ENCODE measurements at places on chromosomes 16 and 17.

GRCh38 chr17:48429156-48429555 lies 858 bp downstream of the SKAP1 start:
- DNase-seq: no peak

GRCh38 chr17:75832164-75832651 lies 12.0 kb downstream of the UNC13D start:
- DNase-seq: no peak

GRCh38 chr17:37772982-37773381 lies 28.1 kb upstream of the HNF1B start:
- no peak for DNase-seq

DNA sequence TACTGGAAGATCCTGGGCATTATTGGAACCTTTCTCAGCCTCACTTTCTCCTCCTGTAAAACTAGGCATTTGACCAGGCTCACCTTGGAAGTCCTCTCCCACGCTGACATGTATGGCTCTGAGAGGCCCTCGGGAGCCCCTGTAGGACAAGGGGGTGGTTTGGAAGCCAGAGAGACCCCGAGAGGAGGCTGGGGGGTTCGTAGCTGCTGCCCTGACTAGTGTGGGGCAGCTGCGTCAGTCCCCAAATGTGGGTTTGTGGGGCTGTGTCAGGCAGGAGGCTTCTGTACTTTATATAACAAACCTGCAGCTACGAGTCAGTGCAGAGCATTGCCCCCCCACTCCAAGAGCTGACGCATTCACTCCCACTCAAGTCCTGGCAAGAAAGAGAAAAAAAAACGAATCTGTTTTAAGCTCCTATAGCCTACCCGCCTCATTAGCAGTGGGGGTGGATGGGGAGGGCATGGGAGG lies 1.8 kb downstream of the CX3CL1 start:
- no peak for DNase-seq

- no peak for DNase-seq
Measured at GRCh38 chr17:64061178-64061898, 40.9 kb upstream of the ICAM2 start.

GRCh38 chr17:49061524-49061943 lies 64.3 kb downstream of the IGF2BP1 start:
- DNase-seq: no peak

GRCh38 chr16:35339337-35339736 lies 1879.9 kb downstream of the TP53TG3F start:
- DNase-seq: no peak

- no peak for DNase-seq
Measured at GRCh38 chr16:1257561-1258224, 1.8 kb downstream of the TPSD1 start.

GRCh38 chr16:81005610-81006161 lies 999 bp downstream of the CMC2 start:
- no peak for DNase-seq

DNA sequence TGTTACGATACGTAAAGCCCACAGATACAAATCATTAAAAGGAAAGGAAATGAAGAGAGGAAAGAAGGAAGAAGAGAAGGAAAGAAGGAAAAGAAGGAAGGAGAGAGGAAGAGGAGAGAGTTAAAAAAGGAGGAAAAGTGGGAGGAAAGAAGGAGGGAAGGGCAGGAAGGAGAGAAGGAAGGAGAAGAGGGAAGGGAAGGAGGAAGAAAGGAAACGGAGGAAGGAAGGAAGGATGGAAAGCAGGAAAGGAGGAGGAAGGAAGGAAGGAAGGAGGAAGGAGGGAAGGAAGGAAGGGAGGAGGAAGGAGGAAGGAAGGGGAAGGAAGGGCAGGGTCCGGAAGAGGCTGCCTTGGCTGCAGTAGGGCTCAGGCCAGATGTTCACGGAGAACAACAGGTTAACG lies 95.2 kb downstream of the ENGASE start:
- no peak for DNase-seq

GRCh38 chr16:64858076-64858475 lies 263.8 kb downstream of the CDH11 start:
- no peak for DNase-seq

- no peak for DNase-seq
Measured at GRCh38 chr17:36501963-36502362, 15.5 kb downstream of the ZNHIT3 start.

- peak; percentile 14 for DNase-seq
Measured at GRCh38 chr16:70158261-70158939, 15.2 kb upstream of the CLEC18C start.

GRCh38 chr17:75872434-75873351 lies 5.7 kb downstream of the TRIM47 start:
- DNase-seq: no peak

DNA sequence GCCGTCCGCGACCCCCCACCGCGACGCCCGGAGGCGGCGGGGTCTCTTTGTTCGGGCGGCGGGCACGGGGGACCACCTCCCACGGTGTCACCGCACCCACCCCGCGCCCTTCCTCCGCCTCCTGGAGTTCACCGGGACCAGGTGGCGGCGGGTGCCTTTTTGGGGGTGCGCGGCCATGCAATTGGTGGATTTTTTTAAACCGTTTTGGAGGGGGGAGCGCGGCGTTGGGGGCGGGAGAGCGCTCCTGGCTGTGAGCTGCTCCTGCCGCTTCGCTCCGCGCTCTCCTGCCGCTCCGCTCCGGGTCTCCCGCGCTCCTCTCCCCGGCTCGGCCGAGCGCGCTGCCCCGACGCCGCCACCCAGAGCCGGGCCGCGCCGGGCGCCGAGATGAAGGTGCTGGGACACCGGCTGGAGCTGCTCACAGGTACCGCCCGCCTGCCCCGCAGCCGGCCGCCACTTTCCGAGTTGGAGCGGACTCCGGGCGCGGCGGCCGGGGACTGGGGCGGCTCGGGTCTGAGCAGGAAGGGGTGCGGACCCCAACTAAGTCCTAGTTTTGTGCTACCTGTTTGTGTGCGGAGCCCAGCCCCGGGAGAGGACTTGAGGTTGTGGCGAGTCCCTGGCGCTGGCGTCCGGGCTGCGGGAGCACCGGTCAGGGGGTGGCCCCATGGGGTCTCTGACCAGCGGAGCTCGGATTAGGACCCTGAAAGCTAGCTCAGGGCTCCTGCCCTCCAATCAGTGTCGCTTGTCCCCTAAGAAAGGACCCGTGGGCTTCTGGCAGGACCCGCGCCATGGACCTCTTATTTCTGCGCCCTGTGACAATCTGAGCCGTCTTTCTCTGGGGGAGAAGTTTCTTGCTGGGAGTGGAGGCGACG lies 35.7 kb upstream of the NDRG4 start:
- no peak for DNase-seq

DNA sequence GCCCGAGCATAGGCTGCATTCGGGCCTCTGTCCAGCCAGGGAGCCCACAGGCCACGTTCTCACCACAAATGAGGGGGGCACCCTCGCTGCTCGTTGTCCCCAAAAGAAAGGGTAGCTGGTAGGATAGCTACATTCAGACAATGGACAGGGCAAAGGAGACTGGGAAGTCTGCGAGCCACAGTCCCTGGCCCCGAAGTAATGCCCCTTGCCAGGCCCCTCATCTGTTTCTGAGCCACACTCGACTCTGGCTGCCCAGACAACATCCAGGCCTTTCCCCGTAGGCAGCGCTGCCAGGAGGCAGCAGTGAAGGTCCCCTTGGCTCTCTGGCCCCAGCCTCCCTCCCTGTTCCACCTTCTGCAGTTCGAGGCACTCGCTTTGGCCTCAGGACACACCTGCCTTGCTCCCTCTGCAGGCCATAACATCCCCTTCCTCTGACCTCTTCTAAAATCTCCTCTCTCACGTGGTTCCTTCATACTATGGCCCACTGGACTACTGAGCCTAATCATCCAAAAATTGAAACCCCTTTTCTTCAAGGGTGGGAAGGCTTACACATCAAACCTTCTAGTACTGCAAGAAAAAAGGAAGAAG lies 12.2 kb downstream of the AIPL1 start:
- no peak for DNase-seq

DNA sequence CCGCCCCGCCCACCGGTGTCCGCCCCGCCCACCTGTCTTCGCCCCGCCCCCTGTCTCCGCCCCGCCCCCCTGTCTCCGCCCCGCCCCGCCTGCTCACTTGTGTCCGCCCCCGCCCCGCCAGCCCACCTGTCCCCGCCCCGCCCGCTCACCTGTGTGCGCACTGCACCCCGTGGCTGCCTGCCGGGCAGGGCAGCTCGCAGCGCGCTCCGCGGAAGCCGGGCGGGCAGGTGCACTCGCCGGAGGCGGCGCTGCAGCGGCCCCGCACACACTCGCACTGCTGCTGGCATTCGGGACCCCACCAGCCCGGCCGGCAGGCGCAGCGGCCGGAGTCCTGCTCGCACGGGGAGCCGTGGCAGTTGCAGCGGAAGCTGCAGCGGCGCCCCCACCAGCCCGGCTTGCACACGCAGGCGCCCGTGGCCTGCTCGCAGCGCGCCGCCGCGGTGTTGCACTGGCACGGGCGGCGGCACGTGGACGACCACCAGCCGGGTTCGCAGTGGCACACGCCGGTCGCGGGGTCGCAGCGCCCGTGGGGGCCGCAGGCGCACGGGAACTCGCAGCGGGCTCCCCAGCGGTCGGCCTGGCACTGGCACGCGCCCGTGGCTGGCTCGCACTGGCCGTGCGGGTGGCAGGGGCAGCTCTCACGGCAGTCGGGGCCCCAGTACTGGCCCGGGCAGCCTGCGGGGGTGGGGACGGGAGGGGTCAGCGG lies 2.1 kb downstream of the SCARF1 start:
- no peak for DNase-seq

DNA sequence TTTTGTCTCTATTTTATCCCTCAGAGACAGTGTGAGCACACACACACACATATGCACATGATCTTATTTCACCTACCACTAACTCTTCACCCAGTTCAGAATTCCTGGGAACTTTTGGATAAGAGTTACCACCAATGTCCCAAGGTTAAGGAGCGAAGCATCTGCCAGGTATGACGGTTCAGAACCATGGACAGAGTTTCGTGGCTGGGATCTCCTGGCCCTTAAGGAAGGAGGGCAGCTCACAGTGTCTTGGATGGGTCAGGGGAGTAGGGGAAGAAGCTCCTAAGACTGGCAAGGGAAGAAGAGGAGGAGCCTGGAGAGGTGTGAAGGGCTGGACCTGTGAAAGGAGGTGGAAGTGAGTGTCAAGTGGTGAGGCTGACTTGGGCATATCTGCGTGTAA lies 23.0 kb upstream of the TMEM132E start:
- DNase-seq: no peak

DNA sequence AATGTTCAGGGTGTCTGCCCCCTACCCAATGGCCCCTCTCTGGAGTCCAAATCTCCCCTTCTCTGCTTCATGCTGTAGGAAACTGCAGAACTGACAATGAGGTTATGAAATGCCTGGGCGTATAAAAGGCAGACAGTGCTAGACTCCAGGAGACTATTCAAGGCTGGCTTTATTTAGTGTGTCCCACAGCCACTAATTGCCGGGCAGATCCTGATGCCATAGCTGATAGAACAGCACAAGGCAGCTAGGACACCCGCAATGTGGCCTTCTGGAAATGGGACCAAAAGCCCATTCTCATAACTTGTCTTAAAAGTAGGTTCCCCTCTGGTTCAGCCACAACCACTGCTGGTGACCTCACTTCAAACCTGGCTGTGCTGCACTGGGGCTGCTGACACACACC lies 28.5 kb upstream of the CD300E start:
- no peak for DNase-seq

GRCh38 chr17:50046179-50046578 lies 9.7 kb upstream of the ITGA3 start:
- DNase-seq: no peak

GRCh38 chr17:72152387-72152929 lies 31.6 kb downstream of the SOX9 start:
- no peak for DNase-seq

DNA sequence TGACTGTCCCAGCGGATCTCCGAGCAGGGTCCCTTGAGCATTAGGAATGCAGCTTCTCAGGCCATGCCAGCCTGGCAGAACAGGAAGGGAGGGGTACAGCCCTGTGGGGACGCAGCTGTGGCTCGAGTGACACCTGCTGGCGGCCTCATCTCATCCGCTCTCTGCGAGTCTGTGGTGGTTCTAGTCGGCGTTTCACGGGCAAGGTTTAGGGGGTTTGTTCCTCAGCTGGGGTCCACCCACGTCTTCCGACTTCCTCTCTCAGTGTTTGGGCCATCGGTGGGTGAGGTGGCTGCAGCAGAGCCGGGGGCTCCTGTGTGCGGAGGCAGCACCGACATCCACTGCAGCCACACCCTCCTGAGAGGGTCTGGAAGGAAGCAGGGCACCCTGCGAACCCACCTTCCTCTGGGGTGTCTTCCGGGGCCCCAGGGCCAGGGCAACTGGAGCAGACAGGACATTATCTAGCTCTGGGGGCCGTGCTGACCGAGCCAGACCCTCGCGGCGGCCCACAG lies 33.3 kb downstream of the JPH3 start:
- no peak for DNase-seq

GRCh38 chr17:10631048-10631700 lies 25.9 kb downstream of the MYH3 start:
- DNase-seq: peak; percentile 51

DNA sequence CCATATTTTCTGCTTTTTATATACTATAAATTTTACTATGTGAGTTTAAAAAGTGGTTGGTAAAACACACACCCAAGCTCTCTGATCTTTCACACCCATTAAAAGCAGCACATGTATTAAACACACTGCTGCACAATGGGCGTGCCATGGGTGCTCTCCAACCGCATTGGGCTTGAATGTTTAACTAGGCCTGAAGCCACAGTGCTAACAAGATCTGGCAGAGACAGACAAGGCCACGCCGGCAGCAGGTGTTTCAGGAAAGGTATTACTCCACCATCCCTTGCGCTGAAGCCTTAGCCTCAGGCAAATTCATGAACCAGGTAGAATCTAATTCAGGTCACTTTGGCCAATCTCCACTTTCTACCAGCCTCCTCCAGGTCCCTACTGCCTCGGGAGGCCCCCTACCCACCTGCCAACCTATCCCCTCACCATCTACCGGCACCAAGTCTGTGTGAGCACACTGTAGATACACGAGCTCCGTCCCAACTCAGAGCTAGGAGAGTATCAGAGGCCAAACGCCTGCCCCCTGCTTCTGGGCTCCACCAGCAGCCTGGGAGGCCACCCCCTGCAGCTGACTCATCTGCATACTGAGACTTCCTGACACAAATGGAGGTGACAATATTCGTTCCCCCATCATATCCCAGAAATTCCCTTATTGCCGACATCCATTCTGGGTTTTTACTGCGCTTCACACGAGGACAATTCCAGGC lies 95.0 kb downstream of the ADCY9 start:
- DNase-seq: no peak

GRCh38 chr16:29702269-29702668 lies 23.3 kb downstream of the QPRT start:
- no peak for DNase-seq

DNA sequence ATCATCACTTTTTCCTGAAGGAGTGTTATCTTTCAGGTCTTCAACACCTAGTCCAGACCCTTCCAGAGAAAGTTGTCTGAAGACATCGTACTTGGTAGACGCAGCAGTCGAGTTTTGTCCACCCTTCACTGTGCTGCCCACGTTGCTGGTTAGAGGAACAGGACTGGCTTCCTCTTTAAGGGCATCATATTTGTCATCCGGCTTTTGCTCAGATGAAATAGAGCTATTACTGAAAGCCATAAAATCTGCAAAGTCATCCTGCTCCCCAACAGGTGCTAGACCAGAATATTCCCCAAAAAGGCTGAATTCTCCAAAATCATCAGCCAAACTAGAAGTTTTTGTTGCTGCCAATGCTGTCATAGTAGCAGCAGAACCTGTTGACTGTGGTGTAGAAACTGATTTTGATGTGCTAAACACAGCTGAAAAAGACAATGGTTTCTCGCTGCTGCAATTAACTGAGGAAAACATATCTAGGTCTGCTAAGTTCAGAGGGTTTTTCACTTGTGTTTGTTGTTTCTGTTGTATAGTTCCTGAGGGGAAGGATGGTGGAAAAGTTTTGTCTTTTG lies 55.7 kb downstream of the SYNRG start:
- no peak for DNase-seq

- DNase-seq: no peak
Measured at GRCh38 chr17:50175035-50175807, 9.4 kb downstream of the SGCA start.

GRCh38 chr17:4969551-4970173 lies 2.0 kb upstream of the SPAG7 start:
- DNase-seq: no peak
